ENCODE measurements at places on chromosomes 13 and 19.

- DNase-seq = no peak
Measured at GRCh38 chr19:41871573-41872383, 5.3 kb upstream of the CD79A start.

DNA sequence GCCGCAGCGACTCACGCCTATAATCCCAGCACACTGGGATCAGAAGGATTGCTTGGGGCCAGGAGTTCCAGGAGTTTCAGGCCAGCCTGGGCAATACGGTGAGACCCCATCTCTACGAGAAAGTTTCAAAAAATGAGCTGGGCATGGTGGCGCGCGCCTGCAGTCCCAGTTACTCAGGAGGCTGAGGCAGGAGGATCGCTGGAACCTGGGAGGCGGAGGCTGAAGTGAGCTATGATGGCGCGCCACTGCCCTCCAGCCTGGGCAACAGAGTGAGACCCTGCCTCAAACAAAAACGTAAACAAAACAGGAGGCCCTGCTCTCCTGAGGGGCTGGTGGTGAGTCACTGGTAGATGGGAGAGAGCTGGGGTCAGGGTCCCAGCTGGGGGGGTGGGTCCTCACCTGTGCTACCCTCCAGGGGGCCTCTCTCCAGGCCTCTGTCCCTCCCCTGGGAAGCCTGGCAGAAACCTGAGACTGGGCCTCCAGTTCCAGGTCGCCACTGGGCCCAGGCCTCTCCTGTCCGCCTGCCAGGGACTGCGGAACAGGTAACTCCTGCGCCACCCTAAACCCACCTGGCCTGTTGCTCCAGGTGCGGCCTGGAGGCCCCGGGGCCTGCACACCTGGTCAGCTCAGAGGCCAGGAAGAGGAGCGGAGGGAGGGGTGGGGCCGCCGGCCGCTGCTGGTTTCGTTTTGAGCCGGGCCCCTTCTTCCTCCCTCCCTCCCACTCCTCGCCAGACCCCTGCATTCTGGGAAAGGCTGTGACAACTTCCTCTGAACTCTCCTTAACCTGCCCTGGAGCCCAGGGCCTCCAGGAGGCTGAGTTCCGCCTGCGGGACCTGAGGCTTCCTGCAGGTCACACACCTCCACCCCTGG lies 17.2 kb upstream of the ZBTB7A start:
- no peak for DNase-seq

DNA sequence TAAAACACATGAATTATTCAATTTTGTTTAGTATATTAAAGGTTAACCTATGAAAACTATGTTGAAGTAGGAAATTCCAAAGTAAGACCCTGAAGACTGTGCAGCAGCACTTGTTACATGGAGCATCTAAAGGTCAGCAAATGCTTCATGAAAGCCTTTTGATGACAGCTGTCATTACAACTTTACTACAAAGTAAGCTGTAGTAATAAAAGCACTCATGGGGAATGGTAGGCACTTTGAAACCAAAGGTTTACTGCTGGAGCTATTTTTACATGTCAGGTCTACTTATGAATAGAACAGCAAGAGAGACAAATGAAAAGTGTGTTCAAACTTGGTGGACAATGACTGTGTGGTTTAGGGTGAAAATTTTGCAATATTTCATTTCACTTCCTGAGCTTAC lies 672.5 kb upstream of the PCDH20 start:
- DNase-seq = no peak

DNA sequence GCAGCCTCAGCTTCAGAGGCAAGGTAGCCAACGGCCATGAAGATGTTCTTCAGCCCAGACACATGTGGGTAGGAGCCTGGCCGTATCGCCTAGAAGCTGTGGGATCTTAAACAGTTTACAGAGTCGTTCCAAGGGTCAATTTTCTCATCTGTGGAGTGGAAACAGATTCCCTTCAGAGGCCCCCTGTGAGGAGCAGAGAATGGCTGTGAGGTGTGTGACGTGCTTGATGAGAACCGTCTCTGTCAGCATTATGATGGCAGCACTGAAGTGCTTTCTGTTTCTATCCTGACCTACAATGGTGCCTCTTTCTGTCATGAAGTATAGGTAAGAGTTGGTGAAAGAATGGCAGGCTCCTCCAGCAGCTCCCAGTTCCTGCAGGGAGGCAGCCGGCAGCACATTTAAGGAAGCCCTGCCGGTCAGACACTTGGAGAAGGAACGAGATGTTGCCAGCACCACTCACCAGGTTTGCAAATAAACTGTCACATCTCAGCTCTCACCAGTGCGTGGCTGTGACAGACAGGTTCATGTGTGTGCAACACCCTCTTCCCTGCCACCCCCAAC lies 277.3 kb downstream of the FOXO1 start:
- DNase-seq = no peak

GRCh38 chr13:114140906-114141250 lies 8.5 kb upstream of the RASA3 start:
- DNase-seq = no peak

- DNase-seq = no peak
Measured at GRCh38 chr19:44927746-44928145, 13.3 kb downstream of the APOC1 start.

- no peak for DNase-seq
Measured at GRCh38 chr13:77470986-77471385, 64.5 kb upstream of the SCEL start.

DNA sequence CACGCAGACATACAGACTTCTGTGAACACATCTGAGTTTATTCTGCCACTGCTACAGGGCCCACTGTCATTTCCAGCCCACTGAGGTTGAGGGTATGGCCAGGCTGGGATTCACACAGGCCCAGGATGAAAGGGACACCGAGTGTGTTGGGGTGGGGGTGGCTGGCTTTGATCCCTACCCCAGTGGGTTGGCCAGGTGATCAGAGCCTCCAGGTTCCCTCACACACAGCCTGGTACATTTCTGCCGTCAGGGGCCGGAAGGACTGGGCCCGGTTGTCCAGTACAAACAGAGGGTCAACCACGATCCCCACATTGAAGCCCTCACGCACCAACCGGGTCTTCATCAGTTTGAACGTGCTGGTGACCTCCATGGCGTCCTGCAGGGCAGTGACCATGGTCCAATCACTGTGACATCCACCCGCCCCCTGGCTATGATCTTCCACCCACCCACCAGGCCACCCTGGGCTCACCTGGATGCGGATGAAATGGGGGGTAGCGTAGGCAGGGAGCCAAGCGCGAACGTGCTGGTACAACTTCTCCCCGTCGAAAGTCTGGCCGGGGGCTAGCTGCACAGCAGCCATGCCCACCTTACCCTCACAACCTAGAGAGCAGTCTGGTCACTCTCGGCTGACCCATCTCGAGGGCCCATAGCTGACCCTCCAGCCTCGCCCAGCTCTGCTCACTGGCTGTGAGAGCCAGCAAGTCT lies 13.3 kb downstream of the SLC27A5 start:
- DNase-seq = no peak

DNA sequence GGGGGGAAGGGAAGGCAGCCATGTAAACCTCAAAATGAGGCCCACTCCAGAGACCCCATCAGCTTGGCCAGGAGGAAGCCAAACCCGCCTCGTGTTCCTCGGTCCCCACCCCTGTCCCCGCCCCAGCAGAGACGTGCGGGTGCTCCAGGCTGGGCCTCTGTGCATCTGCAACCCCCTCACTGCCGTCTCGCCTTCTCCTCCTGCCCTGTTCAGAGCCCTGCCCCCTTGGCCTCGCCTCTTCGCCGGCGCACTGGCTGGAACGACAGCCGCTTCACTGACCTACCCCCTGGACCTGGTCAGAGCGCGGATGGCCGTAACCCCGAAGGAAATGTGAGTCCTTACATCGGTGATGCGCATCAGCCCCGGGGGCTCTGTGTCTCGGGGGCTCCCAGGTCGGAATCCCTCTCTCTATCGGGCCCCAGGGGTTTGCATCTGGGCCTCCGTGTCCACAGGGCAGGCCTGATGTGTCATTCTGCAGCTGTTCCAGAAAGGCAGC lies 32.2 kb downstream of the TMEM161A start:
- no peak for DNase-seq

DNA sequence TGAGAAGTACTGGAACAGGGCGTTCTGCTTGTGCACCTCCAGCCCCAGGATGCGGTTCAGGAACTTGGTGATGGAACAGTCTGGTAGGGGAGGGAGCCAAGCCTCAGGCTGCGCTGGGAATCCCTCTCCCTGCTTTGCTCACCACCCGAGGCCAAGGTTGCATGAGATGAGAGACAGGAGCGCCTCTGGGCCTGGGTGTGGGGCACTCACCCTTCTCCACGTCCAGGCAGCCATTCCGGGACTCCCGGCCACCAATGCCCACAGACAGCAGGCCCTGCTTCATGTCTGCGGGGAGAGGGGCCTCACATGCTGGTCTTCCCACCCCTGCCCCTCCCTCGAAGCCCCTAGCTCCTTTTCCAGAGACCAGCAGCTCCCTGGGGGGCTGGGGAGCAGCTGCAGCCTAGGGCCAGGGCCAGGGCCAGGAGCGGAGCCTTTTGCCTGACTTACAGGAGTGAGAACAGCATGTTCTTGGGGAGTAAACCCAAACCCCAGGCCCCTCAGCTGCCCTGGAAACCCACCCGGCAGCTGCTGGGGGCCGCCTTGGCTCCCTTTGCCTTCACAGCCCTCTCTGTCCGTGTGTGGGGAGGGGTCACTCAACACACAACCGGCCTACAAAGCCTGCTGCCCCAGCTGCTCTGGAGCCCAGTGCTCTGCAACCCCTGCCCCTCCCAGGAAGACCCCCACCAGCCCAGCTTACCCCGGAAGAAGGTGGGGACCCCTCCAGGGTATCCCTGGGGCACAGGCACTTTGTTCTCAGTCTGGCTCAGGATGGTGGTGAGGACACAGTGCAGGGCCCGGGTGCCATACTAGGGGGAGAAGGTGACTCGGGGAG lies 7.2 kb downstream of the GPX4 start:
- no peak for DNase-seq

DNA sequence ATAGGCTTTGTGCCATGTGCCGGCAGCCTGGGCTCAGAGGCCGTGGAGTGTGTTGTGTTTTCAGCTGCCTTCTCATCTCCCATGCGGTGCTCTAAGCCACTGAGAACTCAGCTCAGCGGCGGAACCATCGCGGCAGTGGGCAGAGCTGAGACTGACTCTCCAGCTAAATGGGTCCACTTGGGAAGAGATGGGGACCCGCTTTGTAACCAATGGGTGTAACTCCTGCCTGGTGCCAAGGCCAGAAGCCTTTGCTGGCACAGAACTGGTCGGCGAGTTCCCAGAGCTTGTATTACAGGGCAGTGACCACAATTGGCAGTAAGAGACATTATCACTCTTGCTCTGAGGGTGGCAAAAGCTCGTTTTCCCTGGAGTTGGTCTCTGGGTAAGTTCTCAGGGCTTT lies 183.0 kb downstream of the STK24 start:
- DNase-seq = no peak

GRCh38 chr13:40428354-40428753 lies 238.1 kb downstream of the FOXO1 start:
- no peak for DNase-seq

DNA sequence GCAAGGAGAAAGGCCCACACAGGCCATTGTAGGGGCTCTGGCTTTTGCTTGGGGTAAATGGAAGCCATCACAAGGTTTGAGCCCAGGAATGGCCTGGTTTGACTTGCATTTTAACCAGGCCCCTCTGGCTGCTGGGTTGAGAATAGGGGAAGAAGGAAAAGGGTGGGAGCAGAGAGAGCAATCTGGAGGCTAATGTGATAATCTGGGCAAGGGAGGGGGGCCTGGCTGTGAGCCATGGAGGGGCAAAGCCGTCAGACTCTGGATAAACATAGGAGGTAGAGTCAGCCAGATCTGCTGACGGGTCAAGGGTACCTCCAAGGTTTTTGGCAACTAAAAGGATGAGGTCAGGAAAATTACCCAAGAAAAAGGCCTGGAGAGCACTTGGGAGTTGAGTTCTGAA lies 41.6 kb downstream of the RFX2 start:
- DNase-seq = no peak

DNA sequence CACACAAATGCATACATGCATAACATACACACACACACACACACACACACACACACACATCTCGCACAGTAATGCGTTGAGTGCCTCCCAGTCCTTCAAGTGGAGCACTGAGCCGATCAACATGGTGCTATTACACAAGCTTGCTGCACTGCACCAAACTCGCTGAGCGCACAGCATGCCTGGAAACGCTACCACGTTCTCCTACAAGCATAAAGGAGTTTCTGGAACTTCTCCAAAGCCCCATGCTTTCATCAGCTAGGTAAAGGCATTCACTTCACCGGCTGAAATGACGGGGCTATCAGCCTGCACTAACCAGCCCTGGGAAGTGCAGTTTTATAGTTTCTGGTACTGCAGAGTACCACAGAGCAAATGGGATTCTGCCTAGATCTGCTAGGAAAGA lies 92.7 kb downstream of the FGF14 start:
- no peak for DNase-seq

DNA sequence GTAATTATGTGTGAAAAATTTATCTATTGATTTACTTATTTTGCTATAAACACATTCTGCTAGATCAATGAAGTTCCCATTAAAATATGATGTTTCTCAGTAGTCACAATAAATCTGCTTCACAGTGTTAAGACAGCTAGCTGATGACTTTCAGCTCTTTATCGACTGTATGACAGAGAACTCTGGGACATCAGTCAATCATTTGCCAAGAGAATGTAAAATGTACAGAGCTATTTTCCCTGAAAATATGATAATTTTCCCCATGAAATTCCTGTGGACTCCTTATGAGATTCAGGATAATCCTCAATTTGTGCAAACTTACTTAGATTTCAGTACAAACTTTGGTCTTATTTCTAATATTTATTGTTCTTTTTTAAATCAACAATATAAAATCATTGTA lies 430.5 kb downstream of the SLITRK6 start:
- DNase-seq = no peak

DNA sequence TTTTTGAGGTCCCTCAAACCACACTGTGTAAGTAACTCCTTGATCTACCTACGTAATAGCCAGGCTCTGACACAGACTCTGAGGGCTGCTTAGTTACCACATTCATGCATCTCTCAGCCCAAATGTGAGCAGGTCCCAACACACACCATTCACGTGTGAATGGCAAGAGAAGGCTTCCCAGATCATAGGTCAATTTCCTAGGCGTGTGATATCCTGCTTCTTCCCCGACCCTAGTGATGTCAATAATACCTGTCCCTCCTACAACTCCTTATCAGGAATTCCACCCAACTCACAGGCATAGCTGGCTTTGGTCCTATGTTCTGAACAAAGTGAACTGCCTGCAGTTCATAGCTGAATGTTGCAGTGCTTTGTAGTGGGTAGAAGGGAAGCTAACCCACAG lies 334.5 kb downstream of the RFC3 start:
- DNase-seq = no peak

GRCh38 chr13:53150568-53150967 lies 122.0 kb downstream of the OLFM4 start:
- no peak for DNase-seq

GRCh38 chr13:113238536-113238935 lies 29.1 kb downstream of the CUL4A start:
- DNase-seq = no peak

- no peak for DNase-seq
Measured at GRCh38 chr19:14418856-14419105, 360 bp downstream of the DDX39A start.

DNA sequence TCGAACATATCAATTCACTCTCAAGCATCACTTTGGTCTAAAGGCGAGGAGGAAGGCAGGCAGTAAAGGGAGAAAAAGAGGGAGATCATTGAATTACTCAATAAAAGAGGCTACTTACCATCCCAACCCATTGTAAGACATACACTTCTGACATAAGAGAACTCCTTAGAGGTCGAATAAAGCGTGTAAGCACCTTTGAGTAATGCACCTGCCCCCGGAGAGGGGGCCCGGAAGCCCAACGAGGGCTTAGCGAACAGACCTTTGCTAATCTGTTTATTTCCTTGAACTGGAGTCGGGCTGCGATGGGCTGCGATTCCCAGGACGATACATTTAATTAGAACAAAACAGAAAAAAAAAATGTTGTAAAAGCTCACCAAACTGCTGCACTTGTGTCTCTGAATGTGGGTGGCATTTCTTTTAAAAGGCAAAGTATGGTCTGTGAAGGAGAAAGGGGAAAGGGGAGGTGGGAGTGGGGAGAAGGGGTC lies 3.0 kb downstream of the ZC3H4 start:
- no peak for DNase-seq

Measured in activated CD8-positive, alpha-beta memory T cell treated with anti-CD3 and anti-CD28 coated beads for 48 hours (primary cell).